ENCODE measurements at places on chromosomes 3 and 15. TPM values are rescaled to one million over a fixed set of nuclear protein-coding genes. Genes with fewer than 3 reads are reported as not detected.

- DNase-seq, result no peak
Observed at GRCh38 chr3:194785315-194785714, 99.6 kb downstream of the FAM43A start.

DNA sequence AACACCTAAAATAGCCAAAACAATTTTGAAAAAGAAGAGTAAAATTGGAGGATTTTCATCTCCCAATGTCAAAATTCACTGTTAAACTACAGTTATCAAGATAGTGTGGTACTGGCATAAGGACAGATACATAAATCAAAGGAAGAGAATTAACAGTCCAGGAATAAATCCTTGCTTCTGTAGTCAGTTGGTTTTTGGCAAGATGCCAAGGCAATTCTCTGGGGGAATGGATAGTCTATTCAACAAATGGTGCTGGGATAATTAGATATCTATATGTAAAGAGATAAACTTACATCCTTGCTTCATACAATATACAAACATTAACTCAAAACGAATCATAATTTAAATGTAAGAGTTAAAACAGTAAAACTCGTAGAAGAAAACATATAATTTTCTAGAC is 57.9 kb upstream of the SELENOK start:
- no peak for DNase-seq

DNA sequence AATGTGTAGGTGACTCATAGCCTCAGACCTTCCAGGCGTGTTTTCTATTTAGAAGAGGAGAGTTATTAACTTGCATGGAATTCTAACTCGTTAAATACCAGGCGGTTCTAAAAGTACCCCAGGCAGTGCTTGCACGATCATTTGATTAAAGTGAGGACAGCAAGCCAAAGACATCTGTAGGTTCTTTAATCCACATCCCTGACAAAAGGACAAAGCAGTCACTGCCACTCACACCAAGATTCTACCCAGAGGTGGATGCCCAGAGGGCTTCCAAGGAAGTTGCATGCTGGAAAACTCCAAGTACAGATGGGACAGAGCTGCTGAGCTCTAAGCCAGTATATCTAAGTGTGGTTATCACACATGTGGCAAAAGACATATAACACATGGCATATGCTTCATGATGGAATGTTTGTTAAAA is 372.1 kb downstream of the ROBO2 start:
- DNase-seq, result no peak

GRCh38 chr15:80070840-80071239 is 11.4 kb downstream of the ZFAND6 start:
- no peak for DNase-seq

Gene IL17RB
- 36.5 TPM for total RNA-seq

GRCh38 chr3:126872701-126873342 is 110.1 kb upstream of the PLXNA1 start:
- DNase-seq, result no peak

Gene HIGD2B
- total RNA-seq, result not detected

GRCh38 chr3:186532598-186533072 is 11.5 kb downstream of the CRYGS start:
- DNase-seq, result no peak

DNA sequence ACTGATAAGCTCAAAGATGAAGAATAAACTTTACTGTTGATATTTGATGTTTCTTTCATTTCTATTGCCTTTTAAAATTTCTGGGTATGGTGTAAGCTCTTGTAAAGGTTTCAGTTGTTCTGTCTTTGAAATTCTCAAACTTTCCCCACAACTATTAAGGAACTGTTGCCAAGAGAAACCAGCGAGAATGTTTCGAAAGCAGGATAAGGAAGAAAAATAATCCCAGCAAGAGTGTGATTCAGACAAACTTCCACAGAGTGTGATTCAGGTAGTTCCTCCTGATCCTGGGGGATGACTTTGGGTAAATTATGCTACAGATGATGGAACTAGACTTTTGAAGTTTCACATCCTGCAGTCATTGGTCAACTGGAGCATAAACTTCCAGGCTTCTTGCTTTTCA is 632.0 kb downstream of the NSUN3 start:
- DNase-seq, result no peak

Measured in transverse colon (tissue), 4 donors.